ENCODE measurements at places on chromosomes 2 and 18.

DNA sequence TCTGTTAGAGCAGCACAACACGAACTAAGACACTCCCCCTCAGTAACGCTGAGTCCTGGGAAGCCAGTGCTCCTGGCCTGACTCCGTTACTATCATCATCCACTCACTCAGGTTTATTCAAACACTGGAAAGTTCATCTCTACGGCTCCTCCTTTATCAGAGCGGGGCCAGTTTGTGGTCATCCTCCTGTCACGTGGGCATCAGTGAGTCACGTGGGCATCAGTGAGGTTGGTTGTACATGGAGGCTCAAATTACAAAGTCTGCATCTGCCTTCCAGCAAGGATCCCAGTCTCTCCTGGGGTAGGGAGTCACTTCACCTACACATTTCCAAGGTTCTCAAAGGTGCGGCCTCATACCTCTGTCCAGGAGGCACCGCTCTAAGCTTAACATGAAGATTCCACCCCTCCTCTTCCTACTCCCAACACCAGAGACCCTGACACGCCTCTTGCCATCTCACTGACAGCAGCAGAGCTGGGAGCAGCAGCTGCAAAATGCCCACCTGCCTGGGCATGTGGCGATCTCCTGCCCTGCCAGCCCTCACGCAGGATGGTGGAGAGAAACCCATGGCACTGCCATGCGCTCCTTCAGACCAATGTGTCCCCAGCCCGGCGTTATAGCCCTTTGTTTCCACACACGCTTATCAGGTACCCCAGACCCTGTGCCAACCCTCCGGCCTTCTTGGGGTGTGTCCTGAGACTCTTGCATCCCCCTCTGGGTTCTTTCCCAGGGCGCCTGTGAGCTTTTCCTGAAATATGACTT is 99.2 kb upstream of the PTPRM start:
- DNase-seq = no peak

DNA sequence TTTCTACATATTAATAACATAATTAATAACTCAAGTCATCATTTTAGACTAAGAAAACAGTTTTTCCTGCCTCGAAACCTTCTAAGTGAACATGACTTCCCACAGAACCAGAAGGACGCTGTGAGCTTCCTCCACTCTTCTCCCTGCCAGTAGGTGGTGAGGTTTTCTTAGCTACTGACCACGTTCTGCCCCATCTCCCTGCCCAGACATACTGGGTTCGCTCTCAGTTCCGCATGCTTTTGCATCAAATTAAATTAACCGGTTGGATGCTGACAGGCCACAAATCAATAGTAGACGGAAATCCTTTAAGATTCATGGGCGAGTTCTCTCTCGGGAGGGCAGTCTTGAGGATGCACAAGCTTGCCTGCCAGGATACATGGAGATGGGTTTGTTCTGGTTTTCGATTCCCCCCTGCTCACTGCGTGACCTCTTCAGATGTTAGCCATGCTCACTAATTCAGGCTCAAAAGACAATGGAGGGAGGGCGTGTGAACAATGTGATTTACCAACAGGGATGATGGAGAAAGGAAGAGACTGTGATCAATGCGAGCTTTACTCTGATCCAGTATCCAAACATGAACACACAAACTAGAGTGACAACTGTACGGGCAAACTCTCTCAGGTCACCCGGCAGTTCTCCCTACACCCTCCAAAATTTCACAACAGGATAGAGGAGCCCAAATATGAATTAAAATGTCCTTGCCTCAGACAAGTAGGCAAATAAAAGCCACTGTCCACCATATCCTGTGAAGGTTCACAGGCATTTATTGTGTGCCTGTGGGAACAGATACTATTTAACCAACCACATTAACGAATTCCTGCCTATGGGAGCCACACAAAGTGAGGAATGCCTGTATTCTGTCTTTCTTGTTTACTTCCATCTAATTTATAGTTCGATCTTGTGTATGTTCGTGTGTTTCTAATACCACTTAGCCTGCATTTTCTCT is 375.7 kb downstream of the EIPR1 start:
- DNase-seq = no peak

DNA sequence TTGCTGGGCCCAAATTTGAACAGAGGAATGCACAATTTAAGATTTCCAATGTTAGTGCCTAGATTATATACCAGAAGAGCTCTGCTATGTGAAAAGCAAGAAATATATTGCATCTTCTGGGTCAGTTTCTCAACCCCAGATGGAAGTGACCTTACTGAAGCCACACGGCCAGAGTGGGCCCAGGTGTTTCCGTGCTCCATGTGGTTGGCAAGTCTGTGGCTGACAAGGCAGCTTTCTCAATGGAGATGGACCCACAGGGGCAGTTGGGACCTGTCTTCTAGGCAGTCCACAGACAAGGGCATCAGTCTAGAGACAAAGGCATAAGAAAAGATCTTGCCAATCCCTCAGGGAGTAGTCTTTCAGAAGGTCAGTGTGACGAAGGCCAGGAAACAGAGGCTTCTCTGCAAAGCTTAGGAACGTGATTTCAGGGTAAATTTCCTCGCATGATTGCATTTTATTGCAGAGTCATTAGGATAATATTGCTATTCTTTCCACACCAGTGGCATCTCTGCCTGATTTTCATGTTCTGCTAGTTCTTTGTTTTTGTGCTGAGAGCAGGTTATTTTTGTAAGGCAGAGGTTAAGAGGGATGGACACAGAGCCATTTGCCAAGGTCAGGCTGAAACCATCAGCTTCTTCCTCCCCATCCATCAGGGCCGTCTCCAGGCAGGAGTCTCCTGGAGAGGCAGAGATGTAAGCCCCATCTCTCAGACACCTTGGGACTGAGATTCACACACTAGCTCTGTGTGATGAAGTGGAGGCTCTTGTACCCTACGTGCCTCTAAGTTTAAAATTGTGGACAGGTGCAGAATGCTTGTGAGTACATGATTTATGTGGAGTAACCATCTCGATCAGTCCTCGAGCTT is 202.1 kb downstream of the ANKRD30B start:
- DNase-seq = no peak

DNA sequence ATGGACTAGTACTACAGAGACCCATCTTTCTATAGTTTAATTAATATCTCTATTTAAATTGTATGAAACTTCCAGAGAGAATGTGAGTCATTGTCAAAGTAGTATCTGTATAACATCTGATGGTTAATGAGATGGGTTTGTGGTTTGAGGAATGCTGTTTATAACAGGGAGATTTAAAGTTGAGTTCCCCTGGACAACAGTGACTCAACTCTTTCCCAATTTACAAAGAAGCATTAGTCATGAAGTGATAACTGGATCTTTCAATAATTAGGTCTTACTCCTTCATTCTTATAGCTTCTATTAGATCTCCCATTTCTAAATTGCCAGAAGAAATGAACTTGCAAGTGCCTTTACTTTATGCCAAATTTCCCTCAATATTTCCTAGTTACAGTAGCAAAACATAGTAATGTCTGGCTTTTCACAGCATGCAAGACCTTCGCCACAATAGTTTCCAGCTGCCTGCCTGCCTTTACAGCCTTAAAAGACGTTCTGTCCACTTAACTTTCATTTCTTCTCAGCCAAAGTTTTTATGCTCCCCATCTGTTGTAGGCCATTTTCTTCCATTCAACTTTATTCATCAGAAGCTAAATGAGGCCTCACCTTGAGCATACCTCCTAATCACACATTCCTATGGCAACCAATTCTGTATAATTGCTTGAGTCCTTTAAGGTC is 47.7 kb upstream of the WDR75 start:
- no peak for DNase-seq

- no peak for DNase-seq
These were observed 127.9 kb downstream of the EVA1A start for GRCh38 chr2:75432761-75433361.

DNA sequence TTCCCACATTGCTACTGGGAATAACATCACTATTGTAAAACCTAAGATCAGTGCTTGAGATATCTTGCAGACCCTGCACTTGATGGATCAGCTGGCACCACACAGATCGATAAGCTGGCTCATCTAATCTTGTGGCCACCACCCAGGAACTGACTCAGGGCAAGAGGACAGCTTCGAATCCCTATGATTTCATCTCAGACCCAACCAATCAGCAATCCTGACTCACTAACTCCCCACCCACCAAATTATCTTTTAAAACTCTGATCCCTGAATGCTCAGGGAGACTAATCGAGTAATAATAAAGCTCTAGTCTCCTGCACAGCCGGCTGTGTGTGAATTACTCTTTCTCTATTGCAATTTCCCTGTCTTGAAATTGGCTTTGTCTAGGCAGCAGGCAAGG is 11.3 kb upstream of the TEX44 start:
- DNase-seq = no peak

DNA sequence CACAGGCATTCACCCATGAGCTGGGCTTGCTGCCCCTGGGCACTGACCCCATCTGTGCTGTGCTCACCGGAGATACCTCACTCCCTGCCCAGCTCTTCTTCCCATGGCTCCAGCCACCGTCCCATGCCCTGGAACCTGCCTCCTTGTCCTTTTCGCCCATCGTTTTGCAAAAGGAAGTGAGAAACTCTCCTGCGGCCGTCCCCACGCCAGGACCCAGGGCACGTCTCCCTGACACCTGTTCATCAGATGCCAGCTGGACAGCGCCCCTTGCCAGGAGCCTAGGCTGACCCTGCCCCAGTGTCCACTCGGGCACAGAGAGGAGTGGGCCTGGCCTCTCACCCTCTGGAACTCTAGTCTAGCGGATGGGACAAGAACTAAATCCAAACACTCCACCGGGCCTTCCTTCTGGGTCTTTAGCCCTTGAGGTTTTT is 238.6 kb downstream of the SEPTIN10 start:
- no peak for DNase-seq

- DNase-seq = no peak
These were observed 6.5 kb downstream of the NBAS start for GRCh38 chr2:15554525-15555218.

- no peak for DNase-seq
These were observed 343.8 kb downstream of the PID1 start for GRCh38 chr2:228927028-228928010.

DNA sequence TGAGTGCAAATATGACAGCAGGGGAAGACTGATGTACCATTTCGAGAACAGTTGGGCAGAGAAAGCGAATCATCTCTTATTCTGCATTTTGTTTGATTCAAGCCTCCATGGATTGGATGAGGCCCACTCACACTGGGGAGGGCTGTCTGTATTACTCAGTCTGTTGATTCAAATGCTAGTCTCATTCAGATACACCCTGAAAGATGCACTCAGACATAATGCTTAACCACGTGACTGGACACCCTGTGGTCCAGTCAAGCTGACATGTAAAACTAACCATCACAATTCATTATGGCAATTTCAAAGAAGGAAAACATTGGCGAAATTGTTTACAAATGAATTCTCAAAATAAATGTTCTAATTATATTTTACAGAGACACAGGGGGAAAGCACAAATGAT is 1210.2 kb downstream of the DPP10 start:
- DNase-seq = no peak

- no peak for DNase-seq
These were observed 111.5 kb downstream of the MDH1 start for GRCh38 chr2:63700271-63700670.

DNA sequence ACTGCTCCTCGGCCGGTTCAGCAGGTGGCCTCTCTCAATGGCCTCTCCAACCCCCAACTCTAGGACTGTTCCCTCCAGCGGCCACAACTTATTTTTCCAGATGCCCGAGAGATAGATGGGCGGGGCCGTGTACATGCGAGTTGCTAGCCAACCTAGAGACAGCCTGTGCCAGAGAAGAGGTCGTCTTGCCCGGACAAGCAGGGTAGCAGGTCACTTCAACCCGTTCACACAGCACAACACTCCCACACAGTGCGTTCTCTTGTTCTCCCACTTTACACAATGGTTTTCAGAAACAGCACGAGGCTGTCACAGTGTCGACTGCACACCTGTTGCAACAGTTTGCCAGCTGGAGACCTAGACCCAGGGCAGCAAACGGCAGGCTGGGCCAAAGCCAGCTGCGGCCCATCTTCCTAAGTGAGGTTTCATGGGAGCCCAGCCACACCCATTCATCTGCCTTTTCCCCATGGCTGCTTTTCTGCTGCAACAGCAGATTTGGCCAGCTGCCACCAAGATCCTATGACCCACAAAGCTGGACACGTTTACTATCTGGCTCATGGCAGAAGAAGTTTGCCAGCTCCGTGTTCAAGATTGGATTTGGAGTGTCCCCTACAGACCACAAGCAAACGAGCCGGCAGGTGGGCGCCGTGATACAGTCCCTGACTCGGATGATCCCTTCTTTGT is 7.3 kb upstream of the PRLH start:
- DNase-seq = no peak

- no peak for DNase-seq
These were observed at the start of gene IL1B for GRCh38 chr2:112836695-112837117. Gene IL1B, minus strand, starts transcription at chr2:112836779. Its CDS starts 550 bp downstream, at chr2:112836229.

DNA sequence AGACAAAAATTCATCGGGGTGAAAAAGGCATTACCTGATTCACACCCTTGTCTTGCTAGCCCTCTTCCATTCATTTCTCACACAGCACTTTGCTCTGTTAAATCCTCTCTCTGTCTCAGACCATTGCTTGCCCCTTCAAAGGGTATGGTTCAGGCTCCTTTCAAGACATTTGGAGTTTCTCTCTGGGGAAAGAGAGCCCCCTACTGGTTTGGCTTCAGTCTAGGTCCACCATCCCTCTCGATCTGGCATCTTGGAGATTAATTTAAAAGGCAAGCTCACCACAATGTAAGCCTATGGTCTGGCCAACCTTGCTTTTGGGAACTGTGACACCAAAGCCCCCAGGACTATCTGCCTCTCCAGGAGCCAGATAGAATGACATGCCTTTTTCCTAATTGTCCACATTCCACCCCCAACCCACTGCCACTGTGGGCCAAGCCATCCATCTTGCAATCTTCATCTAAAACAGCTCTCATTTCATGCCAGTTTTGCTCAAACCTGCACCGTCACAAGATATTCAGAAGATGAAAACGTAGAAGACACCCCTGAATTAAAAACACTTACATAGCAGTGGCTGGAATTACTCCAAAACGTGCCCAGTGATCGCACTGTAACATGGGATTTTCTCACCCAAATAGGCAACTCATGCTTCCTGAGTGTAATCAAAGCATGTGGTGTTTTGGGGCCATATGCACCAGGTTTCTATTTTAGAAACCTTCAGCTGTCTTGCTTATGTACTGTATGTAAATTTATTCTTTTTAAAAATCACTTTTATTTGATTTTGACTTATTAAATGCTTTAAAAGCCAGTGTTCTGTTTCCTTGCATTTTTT is 93.9 kb downstream of the FARSB start:
- DNase-seq = peak; percentile 6

DNA sequence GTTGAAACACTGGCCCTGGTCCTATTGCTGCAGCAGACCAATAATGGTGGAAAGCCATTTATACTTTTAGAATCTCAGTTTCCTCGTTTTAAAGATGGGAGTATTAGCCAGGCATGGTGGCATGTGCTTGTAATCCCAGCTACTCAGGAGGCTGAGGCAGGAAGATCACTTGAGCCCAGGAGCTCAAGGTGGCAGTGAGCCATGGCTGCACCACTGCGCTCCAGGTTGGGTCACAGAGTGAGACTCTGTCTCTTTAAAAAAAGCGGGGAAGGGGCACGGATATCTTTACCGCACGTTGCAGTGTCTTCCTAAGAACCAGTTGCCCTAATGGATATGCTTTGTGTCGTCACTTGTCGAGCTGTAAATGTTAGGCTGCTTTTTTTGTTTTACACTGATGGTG is 8.3 kb downstream of the MTCL1 start:
- no peak for DNase-seq

All from activated CD4-positive, alpha-beta T cell treated with anti-CD3 and anti-CD28 coated beads, Interleukin-2, amount 50 U/mL, for 4 hours (primary cell).